ENCODE measurements at places on chromosomes 3 and 15.

DNA sequence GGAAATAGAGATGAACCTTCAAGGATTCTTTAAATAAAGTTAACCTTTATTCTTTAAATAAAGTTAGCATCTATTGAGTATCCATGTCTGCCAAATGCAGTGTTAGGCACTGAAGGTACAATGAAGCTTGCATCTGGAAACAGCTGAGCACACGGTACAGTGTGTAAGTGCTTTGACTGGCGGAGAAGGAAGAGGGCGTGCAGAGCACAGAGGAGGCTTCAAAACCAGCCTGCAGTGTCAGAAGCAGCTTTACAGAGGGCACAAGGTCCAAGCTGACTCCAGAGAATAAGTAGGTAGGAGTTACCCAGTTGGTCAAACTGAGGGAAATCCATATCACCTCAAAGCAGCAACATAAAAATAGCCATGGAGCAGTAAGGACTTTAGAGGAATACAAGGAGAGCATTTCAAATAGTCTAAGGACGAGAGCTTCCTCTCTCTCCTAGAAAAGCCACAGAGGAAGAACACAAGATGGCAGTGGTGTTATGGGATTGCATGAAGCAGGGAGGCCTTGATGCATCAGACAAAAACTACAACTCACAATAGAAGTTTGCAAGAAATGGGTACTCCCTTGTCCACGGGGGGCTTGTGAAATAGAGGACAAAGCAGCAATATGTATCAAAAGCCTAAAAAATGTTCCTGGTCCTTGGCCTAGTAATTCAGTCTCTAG lies 60.3 kb upstream of the PPP2R3A start:
- no peak for DNase-seq

DNA sequence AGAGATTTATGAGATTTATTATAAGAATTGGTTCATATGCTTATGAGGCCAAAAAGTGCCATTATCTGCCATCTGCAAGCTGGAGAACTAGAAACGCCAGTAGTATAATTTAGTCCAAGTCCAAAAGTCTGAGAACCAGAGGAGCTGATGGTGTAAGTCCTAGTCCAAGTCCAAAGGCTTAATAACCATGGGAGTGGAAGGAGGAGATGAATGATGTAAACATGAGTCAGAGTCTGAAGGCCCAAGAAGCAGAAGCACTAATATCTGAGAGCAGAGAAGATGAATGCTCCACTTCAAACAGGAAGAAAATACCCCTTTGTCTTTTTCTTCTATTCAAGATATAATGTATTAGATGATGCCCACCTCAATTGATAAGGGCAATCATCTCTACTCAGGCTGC lies 185.7 kb downstream of the CGGBP1 start:
- no peak for DNase-seq

DNA sequence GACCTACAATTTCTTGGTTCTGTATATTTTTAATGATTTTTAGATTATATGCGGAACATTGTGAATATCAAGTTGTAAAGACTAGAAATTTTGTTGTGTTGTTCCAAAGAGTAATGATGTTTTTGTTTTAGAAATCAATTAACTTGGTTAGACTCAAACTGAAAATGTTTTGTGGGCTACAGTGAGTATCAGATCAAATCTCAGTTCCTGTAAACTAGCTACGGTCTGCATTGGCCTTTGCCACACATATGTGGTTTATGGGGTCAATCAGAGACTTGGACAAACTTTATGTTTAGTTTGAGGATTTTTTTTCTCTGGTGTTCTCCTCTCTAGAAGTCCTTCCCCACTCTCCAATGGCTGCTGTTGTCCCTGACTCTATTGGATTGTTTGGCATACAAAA lies 308.0 kb upstream of the THRB start:
- no peak for DNase-seq

- no peak for DNase-seq
Observed at GRCh38 chr15:64909546-64909945, 2.2 kb upstream of the ANKDD1A start.

DNA sequence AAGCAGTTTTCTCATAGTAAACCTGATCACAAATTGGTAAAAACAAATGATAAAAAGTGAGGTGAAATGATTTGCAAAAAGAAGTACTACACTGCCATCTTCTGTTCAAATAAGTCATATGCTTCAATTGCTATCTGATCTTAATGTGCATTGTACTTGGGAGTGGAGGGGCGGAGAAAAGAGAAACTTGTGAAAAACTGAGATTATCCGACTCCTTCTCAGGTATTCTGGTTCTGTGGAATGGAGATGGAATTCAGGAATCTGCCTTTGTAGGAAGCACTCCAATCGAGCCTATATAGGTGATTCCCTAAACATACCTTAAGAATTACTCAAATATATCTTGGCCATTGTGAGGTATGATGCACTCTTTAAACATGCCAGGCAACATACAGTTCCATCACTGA lies 180.6 kb downstream of the CHL1 start:
- no peak for DNase-seq

GRCh38 chr3:133211856-133212255 lies 173.7 kb downstream of the TMEM108 start:
- DNase-seq: no peak

- no peak for DNase-seq
Observed at GRCh38 chr3:154168998-154169795, 48.0 kb downstream of the ARHGEF26 start.

GRCh38 chr3:147305533-147306250 lies 100.7 kb downstream of the ZIC4 start:
- DNase-seq: no peak

- DNase-seq: no peak
Observed at GRCh38 chr15:41917767-41918430, 24.0 kb upstream of the SPTBN5 start.

DNA sequence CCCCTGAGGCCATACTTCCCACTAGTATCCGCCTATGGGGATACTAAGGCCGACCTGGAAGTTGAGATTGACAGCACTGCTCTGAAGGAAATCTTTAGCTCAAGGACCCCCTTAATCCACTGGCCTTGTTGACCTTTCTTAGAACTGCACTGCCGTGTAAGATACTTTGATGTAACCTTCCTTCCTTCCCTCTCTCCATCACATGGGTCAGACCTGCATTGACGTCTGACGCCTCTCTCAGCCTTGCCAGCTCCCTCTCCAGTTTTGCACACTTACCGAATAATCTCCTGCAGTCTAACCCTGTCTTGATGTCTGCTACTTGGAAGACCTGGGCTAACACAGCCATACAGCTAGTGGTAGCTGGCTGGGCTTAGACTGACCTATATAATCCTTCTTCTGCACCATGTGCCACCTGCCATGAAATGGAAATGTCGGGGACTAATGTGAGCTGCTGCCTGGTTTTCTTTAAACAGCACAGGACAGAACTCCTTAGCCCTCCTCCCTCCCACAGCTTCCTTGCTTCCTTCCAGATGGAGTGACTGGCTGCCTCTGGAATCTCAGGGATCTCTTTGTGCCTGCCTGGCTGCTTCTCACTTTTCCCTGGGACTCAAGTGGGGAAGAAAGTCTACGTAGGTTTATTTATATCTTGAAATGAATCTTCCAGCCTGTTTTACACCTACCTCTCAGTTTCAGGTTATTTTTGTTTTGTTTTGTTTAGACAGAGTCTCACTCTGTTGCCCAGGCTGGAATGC lies 39.2 kb upstream of the HERC1 start:
- DNase-seq: no peak
